ENCODE measurements at places on chromosomes 1 and 21.

DNA sequence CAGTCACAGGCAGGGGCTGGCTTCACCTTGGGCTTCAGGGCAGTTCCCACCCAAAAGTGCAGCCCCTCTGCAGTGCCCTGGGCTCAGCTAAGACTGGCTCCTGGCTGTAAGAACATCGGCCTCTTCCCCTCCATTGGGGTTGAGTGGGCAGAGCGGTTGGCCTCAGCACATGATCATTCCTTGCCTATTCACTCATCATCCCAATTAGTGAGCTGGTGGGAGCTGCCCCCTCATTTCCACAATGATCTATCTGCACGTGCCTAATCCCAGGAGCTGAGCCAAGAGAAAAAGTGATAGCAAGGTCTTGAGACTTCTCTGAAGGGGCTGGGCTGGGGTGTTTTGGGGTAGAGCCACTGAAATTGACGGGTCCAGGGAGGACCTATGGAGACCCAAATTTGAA lies 133.6 kb downstream of the SYF2 start:
- no peak for DNase-seq

GRCh38 chr1:78359666-78360065 lies 131.1 kb upstream of the PTGFR start:
- DNase-seq, result no peak

- no peak for DNase-seq
These were observed 1.0 kb downstream of the SMYD2 start for GRCh38 chr1:214281720-214282629.

DNA sequence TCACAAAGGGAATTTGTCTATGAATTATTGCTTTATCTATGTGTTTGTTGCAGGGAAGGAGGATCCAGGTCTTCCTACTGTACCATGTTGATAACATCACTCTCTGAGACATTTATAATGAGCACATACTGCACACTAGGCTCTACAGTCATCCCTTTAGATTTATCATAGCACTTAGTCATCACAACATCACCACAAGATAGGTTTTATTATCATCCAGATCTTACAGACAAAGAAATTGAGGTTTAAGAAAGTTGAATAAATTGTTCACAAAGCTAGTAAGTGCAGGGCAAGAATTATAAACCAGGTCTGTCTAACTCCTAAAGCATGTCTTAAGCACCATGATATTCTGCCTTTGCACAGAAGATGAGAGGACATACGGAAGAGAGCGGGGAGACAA lies 121.1 kb upstream of the ST6GALNAC5 start:
- no peak for DNase-seq

- no peak for DNase-seq
These were observed 92.9 kb upstream of the TSPAN2 start for GRCh38 chr1:115182012-115182715.

DNA sequence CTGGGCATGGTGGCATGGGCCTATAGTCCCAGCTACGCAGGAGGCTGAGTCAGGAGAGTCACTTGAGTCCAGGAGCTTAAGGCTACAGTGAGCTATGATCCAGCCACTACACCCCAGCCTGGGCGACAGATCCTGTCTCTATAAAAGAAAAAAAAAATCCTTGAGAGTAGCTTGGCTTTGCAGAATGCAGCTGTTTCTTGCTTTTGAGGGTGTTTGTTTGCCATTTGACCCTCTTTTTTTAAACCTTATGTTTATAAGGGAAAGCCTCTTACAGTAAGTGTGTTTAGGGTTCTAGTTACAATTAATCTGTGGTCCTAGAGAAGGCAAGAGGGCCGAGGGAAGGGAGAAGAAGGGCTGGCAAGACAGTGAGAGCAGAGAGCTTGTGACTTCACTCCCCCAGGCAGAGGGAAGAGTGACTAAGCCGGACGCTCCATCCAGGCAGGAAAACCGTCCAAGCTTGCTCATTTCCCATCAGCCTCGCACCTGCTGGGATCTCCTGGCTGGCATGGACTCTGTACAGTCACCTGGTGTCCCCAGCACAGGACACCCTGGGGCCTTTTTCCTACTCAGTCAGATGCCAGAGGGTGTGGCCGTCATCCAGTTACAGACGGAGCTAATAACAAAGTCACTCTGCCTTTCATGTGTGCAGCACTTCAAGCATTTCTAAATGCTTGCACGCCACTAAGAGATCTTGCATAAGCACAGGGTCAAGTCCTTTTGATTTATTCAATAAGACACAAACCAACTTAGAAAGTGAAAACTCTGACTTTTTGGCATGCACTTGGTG lies 55.5 kb upstream of the PSEN2 start:
- DNase-seq, result no peak

DNA sequence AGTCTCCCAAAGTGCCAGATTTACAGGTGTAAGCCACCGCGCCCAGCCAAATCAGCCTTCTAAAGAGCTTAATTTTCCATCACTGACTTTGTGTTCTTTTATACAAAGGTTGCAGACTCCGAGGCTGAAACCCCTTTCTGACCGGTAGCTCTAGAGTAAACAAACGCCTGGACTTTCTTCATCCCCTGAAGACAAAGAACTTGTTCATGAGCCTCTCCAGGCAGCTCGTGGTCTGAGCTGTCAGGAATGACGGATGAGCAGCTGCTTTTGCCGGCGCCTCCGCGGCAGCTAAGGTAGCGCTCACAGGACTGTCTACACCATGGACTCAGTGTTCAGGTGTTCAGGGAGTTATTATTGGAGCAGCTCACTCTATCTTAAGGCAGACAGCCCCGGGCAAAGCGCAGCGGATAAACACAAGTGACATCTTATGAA lies 128.5 kb upstream of the ERRFI1 start:
- DNase-seq, result no peak

- DNase-seq, result no peak
These were observed 170.3 kb downstream of the MIS18A start for GRCh38 chr21:32108566-32108965.

GRCh38 chr1:36771240-36771639 lies 263.1 kb downstream of the GRIK3 start:
- no peak for DNase-seq

DNA sequence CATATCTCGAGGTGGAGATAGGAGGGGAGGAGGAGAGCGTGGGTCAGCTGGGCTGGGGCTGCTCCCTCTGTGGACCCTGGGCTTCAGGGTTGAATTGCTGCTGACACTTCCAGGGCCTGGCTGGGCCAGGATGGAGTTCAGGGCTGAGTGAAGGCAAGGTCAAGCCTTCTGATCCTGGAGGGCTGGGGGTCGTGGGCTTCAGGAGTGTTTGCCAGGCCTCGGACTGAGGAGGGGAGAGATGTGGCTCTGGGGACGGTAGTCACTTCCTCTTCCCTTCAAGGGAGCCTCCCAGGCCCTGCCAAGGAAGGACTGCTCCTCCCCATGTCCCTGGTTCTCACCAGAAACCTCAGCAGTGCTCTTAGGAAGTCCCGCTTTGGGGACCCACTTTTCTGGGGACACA lies 12.1 kb upstream of the FAM131C start:
- DNase-seq, result no peak

GRCh38 chr21:45071874-45072737 lies 2.3 kb upstream of the ADARB1 start:
- no peak for DNase-seq

GRCh38 chr21:25822981-25823380 lies 88.2 kb downstream of the GABPA start:
- DNase-seq, result no peak

DNA sequence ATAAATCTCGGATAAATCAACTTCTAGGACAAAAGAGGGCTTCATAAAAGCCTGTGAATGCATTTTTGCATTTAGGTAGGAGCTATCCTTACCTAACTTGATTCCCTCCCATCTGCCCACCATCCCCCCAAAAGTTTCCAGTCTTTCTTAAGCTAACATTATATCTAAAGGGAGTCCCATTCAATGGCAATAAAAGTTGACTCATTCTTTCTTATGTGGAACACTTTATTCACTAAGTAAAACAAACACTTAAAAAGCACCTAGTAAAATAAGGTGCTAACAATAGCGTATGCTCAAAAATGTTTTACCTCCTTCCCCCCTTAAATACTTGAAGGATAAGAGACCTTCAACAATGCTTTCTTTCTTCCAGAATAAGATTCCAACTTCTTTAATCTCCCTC lies 83.8 kb downstream of the GON4L start:
- DNase-seq, result no peak

- no peak for DNase-seq
These were observed 424.5 kb downstream of the NEGR1 start for GRCh38 chr1:71857862-71858261.

DNA sequence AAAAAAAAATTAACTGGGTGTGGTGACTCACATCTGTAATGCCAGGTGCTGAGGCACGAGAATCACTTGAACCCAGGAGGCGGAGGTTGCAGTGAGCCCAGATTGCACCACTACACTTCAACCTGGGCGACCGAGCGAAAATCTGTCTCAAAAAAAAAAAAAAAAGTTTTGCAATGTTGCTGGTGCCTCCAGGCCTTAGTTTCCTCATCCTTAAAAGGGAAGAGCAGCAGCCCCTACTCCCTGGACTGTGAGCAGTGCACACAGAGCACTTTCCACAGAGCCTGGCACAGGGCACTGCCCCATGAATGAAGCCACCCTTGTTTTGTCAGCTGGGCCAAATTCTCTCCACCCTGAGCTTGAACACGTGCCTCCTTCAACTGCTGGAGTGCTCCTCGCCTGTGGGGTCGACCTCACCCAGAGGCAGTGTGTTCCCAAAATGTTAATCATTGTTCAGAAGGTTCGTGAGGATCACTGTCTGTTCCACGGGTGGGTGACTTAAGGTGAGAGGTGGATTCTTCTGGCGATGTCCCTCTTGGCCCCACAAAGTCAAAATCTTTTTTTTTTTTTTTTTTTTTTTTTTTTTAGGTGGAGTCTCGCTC lies 152.1 kb upstream of the TMEM51 start:
- no peak for DNase-seq

DNA sequence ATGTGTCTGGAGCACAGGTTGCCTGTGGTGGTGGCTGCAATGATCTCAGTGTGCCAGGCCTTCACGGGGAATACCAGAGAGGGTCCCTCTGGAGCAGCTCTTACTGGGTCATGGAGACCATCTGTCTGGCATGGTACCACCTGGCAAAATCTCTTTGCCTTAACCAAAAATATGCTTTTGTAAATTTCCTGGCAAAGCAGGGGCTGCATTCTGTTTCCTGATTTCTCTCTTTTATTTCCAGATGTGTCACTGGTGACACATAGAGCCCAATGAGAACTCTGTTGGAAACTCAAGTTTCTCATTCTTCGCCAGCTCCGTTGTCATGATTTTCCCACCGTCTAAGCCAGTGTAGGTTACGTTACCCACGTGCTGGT lies 136.5 kb downstream of the FGGY start:
- no peak for DNase-seq

DNA sequence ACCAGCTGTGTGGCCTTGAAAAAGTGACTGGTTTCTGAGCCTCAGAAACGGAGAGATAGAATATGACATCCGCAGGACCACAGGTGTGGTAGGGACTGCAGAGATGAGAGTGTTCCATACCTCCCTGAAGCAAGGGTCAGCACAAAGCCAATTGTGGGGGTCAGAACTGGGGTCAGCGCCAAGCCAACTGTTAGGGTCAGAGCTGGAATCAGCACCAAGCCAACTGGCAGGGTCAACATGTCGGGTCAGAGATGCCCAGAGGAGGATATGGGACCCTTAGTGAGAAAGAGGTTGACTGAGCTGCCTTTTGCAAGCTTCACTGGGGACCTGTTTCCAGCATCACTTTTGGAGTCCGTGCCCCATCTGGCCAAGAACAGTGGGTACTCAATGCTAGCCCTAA lies 93.9 kb downstream of the MATN1 start:
- DNase-seq, result no peak

GRCh38 chr1:56958526-56958925 lies 7.3 kb downstream of the C8B start:
- DNase-seq, result no peak

- no peak for DNase-seq
These were observed 35.0 kb upstream of the TDRD10 start for GRCh38 chr1:154466921-154467417.

DNA sequence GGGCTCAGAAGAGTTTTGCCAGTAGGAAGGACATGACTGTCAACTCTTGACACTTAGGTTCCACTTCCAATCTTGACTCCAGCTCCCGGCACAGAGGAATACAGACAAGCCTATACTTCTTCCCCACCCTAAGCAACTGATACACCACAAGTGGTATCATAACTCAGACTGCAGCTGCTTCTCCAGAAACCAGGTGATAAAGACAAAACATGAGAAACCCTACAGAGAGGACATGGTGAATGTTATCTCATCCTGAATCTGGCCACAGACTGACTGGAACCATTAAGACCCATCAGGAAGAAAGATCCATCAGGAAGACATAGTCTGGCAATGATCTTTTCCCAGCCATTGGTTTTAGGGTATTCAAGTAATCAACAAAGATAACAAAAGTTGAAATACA lies 13.8 kb downstream of the PAXBP1 start:
- no peak for DNase-seq

DNA sequence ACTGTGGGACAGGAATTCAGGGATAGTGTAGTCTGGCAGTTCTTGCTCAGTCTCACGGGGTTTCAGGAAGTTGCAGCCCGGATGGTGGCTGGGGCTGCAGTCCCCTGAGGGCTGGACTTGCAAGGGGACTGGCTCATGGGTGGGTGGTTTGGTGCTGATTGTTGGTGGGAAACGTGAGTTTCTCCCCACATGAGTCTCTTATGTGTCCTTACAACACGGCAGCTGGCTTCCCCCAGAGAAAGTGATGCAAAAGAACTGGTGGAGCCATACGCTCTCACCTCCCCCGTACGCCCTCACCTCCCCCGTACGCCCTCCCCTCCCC lies 64.9 kb downstream of the EVA1C start:
- no peak for DNase-seq

DNA sequence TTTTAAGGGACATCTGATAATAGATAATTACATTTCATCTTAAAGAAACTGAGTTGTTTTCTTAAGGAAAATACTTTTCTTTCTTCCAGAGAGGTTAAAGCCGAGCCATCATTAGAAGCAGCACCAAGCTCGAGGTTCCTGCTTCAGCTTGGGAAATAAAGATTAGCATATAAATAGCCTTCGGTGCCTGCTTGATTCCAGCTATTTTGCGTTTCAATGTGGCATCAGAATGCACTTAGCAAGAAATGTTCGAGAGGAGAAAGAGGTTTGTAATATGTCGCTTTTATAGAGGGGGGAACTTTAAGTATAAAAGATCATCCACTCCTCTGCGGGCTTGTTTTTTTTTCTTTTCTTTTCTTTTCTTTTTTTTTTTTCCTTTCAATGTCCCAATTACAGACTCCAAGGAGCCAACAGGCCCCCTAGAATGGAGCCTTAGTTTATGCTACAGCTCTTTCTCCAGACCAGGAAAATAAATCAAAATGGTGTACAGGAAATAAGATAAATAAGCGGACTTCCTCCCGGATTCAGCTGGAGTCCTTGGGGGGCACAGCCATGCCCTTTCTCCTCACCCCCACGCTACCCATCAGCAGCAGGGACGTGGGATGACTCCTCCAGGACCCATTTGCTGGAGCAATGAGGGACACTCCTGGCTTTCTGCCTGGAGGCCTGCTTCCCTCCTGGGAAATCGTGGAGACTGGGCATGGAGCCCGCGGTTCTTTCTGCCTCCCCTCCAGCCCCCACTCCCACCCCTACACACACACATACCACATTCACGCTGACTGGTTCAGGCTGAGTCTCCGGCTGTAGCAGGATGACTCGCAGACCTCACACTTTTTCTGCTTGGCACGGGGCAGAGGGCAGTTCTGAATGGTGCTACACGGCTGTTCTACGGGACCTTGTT lies 131.6 kb downstream of the RRAGC start:
- DNase-seq, result no peak

Measured in activated T-cell treated with anti-CD3 and anti-CD28 coated beads for 24 hours (primary cell).